Activated CD8-positive, alpha-beta memory T cell treated with anti-CD3 and anti-CD28 coated beads for 48 hours (primary cell): ENCODE measurements at places on chromosomes 6 and 20.

DNA sequence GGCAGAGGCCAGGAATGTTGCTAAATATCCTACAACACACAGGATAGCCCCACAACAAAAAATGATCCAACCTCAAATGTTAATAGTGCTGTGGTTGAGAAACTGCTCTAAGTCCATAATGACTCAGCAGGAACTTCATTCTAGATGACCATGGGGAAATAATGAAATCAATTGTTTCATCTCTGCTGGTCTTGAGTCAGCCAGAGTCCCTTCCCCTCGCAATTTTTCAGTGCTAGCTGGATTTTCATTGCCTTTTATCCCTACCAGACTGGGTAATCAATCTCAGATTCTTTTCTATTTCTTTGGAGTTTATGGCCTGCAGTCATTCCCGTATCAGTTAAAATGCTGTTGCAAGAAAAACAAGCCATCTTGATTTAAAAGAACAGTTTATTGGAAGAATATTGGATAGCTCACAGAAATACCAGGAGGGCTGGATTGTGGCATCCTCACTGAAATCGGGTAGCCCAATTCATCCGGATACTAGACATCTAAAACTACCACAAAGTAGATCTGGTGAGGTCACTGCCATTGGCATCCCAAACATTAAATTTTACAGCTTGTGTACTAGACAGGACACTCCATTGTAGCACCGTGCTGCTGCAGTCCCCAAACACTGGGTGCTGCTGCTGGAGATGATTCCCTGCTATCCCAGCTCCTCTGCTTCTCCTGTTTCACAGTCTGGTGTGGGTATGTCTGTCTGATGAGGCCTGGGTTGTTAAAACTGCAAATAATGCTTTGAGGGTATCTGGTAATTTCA lies 30.3 kb upstream of the POPDC3 start:
- DNase-seq, result no peak

GRCh38 chr6:111720931-111721496 lies 115.3 kb upstream of the TRAF3IP2 start:
- DNase-seq, result no peak

DNA sequence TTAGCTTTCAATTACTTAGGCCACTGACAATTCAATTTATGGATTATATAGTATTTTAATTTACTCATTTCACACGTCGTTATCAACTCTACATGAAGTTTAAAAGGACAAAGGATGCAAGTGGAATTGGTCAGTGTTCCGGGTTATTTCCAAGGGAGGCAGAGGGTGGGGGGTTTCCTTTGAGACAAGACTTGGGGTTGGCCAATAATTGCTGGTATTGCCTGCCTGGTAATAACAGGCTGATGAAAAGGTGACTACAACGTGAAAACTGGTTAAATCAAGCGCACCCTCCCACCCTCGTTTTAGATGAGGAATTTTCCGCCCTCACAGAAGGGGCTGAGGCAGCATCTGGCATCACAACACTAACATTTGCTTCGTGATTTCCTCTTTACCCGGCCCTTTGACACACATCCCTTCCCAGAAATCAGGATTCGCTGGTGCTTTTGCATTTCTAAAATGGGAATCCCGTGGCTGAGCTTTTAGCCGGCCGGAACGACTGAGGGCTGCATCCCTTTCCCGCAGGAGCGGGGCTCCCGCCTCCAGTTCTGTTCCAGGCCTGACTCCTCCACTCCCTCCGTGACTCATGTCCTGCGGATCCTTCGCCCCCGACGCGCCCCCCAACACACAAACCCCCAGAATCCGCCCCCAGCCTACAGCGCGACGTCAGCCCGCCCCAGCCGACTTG lies 999 bp upstream of the PIM1 start:
- DNase-seq, result no peak

DNA sequence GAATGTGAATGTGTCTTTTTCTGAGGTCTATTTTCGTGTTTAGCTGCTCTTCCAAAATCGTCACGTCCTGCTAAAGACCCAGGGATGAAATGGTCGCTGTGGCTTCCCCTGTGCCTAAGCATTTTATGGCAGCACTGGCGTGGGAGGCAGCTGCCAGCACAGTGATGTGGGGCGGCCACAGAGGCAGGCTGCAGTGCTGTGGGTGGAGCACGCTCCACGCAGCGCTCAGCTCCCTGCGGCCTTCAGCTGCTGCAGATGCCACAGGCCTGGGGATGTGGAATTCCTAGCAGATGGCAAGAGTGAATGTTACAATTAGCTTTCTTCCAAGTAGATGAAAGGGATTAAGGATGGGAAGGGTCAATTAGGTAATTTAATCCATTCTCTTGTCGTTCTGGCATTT lies 242.6 kb downstream of the SMOC2 start:
- no peak for DNase-seq

DNA sequence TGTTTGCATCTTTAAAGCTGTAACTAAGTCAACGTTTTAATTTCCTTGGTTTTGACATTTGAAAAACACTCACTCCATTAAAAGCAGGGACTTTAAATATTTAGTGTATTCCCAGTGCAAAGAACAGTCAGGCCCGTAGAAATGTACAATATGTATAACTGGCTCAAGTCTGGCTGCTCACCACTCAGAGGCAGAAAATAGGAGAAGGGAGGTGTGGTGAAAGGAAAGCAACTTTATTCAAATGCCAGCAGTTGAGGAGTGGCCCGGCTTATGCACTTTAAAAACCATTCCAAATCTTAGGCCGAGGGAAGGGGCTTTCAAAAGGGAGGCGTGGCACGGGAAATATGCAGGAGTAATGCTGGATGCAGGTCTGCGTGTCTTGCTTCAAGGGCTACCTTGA lies 120.6 kb downstream of the TMEM200A start:
- no peak for DNase-seq

GRCh38 chr6:148086386-148086785 lies 256.3 kb upstream of the SASH1 start:
- no peak for DNase-seq

GRCh38 chr6:209432-210103 lies 82.7 kb upstream of the DUSP22 start:
- no peak for DNase-seq

- no peak for DNase-seq
These were observed 51.4 kb downstream of the HECA start for GRCh38 chr6:139186242-139186641.

DNA sequence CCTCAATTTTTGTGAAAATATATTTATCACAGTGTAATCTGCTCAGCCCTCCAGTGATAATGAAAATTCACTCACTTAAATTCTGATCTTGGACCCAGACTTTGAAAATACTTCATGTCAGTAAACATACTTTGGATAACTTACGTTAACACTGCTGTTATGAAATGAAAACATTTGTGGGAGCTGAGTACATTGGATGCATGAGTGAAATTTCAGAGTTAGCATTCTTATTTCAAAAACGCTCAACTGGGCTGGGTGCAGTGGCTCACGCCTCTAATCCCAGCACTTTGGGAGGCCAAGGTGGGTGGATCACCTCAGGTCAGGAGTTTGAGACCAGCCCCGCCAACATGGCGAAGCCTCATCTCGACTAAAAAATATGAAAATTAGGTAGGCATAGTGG lies 196.4 kb downstream of the UTRN start:
- no peak for DNase-seq

GRCh38 chr6:128172752-128173682 lies 272.2 kb upstream of the THEMIS start:
- no peak for DNase-seq

- DNase-seq, result no peak
These were observed 12.8 kb downstream of the PLG start for GRCh38 chr6:160714731-160715316.

- DNase-seq, result no peak
These were observed 102.6 kb downstream of the CD109 start for GRCh38 chr6:73798592-73798991.

DNA sequence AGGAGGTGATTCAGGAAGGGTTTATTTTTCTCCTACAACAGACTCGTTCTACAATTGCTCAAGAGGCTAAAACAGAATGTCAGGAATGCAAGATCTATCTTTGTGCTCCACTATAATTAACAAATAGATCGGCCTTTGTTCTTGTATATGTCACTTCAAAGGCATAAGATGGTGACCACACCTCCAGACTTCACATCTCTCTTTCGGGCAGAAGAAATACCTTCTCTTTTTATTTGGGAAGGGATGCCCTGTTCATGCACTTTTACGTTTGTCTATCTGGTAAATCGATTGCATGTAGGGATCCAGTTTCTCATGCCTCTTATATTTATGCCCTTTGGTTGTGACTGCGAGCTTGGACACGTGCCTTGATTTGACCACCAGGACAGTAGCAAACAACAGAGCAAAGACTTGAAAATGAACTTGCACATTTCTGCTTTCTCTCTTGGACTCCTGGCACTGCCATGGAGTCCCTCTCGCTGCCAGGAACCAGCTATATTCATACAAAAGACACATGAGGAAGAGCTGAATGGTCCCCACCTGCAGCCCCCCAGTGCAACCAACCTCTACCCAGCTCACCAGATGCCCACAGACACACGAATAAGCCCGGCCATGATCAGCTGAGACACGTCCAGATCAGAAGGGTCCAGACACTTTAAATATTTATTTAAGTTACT lies 219.8 kb upstream of the STXBP5 start:
- DNase-seq, result no peak

GRCh38 chr6:43216200-43216599 lies 13.1 kb downstream of the DNPH1 start:
- DNase-seq, result no peak

- DNase-seq, result no peak
These were observed 107.9 kb downstream of the SYCP2 start for GRCh38 chr20:59825563-59825920.

DNA sequence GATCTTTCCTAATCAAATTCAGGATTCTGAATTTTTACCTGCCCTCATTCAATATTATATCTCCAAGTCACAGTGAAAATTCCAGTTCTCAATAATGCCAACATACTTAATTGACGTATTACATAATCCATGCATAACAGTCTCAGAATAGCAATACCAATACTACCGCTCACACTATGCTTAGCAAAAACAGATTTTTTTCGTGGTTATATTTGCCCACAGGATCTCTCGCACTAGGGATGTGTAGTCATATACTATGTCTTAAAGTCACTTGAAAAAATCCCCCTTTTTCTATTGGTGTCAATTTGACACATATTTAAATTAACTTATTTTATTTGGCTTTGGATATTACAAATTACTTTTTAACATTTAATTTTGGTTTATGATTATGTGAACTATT lies 323.1 kb upstream of the SLC35B3 start:
- no peak for DNase-seq

DNA sequence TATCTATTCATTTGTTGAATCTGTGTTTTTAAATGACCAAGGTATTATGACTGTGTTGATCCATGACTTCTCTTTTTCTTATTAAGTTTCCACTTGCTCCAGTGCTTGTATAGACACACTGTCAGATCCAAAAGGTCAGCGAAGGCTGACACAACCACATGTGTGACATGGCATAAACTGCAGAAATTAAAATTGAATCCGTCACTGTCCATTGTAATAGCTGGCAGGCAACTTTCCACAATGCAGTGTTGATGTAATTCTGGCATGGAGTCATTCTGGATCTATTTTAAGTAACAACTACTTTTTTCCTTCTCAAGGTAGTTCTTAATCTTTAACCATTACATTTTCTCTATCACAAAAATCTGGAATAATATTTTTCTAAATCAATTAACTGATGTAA lies 145.3 kb downstream of the AIG1 start:
- no peak for DNase-seq

DNA sequence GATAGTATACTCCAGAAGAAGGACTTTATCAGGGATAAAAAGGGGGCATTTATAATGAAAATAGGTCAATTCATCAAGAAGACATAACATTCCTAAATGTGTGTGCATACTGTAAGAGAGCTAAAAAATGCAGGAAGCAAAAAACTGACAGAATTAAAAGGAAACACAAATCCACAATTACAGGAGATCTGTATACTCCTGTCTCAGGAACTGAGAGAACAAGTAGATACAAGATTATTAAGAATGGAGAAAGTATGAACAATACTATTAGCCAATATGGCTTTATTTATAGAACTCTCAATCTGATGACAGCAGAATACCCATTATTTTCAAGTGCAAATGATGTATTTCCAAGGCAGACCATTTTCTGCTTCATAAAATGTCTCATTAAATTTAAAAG lies 167.7 kb upstream of the BMP5 start:
- no peak for DNase-seq
